ENCODE measurements at places on chromosomes 12 and 14. TPM values are rescaled to one million over a fixed set of nuclear protein-coding genes. Genes with fewer than 3 reads are reported as not detected.

Gene SIX4
- polyA plus RNA-seq = 21.9 TPM

Gene STYK1
- 0.13 TPM for polyA plus RNA-seq

Gene WIF1
- polyA plus RNA-seq = 0.40 TPM

Gene KCNJ8
- 35.0 TPM for polyA plus RNA-seq

Gene MANSC4
- polyA plus RNA-seq = 0.32 TPM

Gene EPYC
- not detected for polyA plus RNA-seq

Gene LRR1
- polyA plus RNA-seq = 6.5 TPM

Data from forelimb muscle (tissue), 1 donor.